ENCODE measurements at places on chromosomes 2 and 18. TPM values are rescaled to one million over a fixed set of nuclear protein-coding genes. Genes with fewer than 3 reads are reported as not detected.

- no peaks in the 10 kb centered on the region for H3K36me3 ChIP-seq
- peaks cover 9% of the 10 kb centered on the region for H3K27me3 ChIP-seq
- H3K4me1 ChIP-seq = no peaks in the 10 kb centered on the region
- DNase-seq = no peak
- H3K27ac ChIP-seq = no peak overlapping the region
Observed at GRCh38 chr2:236959876-236960275, 125.8 kb upstream of the COPS8 start.

DNA sequence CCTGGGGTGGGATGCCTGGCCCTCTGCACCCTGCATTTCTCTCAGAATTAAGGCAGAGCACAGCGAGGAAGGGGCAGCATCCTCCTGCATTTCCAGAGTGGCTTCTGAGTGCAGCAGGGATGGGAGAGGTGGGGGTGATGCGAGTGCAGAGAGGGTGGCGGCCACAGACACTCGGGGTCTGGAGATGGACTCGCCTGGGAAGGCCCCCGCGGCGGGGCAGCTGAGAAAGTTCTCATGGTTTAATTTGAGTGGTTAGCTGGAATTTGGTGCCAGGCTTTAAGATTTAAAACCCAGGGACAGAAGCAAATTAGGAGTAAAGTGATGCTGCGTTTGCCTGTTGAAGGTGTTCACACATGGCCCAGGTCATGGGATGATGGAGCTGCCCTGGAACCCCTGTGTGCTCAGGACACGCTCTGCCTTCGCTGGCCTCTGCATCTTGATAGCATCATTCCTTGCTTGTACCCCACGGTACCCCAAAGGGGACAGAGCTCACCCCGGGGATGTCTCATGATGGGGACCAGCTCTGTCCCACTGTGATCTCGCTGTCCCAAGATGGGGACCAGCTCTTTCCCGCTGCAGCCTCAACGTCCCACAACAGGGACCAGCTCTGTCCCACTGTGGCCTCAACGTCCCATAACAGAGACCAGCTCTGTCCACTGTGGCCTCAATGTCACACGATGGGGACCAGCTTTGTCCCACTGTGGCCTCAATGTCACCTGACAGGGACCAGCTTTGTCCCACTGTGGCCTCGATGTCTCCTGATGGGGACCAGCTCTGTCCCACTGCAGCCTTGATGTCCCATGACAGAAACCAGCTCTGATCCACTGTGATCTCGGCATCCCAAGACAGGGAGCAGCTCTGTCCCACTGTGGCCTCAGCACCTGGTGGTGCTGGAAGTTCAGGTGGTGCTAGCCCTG, 27.5 kb downstream of the TMEM18 start:
- no peak overlapping the region for H3K4me3 ChIP-seq
- H3K4me1 ChIP-seq = no peaks in the 10 kb centered on the region
- no peak overlapping the region for H3K27ac ChIP-seq
- DNase-seq = no peak
- no peaks in the 10 kb centered on the region for H3K27me3 ChIP-seq
- no peaks in the 10 kb centered on the region for H3K36me3 ChIP-seq

DNA sequence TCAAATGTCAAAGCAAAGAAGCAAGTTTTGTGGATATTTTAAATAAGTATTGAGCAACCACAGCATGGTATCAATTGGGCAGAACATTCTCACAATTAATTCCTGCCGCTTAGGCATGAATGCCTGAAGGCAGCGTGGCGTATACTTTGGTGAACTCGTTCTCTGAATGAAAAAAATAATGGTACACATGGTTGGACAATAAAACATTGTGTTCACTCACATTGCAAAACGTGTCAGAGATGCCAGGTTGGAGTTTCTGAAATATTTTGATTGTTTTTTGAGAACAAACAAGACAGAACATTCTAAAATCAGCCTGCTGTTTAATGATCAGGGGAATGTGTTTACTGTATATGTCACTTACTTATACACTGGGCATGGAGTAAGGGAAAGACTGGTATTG, 254.2 kb downstream of the CDH2 start:
- H3K27ac ChIP-seq = no peak overlapping the region
- H3K4me1 ChIP-seq = no peaks in the 10 kb centered on the region
- no peaks in the 10 kb centered on the region for H3K36me3 ChIP-seq
- no peak for DNase-seq
- no peaks in the 10 kb centered on the region for H3K27me3 ChIP-seq
- H3K4me3 ChIP-seq = no peak overlapping the region

DNA sequence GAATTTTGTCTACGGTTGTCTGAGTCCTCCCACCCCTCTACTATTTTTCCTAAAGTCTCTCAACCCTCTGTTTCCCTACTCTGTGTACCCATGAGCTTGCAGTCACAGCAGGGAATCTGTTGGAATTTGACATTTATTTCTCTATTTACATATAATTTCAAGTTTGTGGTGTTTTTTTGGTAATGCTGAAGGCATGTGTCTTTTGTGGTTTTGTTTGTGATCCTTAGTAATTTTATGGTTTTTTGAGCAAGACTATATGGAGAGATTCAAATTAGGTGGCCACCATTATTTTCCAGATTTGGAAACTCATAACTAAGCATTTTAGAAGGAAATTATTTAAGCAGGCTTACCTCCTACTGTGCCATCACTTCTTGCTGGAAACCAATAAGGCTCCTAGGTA, 27.2 kb upstream of the FBLN7 start:
- H3K36me3 ChIP-seq = peaks cover 83% of the 10 kb centered on the region
- no peak for DNase-seq
- H3K4me3 ChIP-seq = no peak overlapping the region
- H3K27me3 ChIP-seq = no peaks in the 10 kb centered on the region
- no peaks in the 10 kb centered on the region for H3K4me1 ChIP-seq
- H3K27ac ChIP-seq = no peak overlapping the region

DNA sequence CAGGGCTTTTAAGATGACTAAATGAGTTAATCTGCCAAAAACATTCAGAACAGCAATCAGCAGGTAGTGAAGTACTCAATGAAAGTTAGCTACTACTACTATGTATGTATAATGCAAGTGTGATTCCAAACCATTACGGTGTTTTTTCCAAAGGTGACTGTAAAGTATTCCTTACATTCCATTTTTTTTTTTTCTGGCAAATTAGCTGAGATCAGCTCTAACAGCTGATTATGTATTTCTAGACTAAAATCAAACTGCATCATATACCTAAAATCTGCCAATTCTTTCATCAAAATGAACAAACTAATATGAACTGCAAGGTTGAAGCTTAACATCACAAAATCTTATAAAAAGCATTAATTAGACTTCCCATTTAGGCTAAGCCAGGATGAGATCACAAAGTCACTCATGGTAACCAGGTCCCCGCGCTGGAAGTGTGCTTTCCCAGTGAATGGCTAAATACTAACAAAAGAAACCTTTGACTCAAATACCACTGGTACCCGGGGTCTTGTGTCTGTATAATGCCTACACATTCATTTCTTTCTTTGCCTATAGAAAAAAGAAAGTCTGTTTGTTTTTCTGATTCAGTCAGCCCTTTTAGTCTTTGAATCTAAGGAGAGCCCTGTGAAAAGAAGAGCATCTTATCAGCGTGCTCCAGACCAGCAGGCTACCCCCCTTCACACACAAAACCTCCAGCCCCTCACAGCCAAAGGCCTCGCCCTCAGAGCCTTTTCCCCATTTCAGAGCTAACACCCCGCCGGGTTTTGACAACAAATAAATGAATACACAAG, 88.3 kb downstream of the RBMS1 start:
- no peak for DNase-seq
- H3K27ac ChIP-seq = peak overlapping the region; percentile 99
- H3K27me3 ChIP-seq = no peaks in the 10 kb centered on the region
- H3K4me3 ChIP-seq = peak overlapping the region; percentile 96
- no peaks in the 10 kb centered on the region for H3K36me3 ChIP-seq
- H3K4me1 ChIP-seq = peaks cover 83% of the 10 kb centered on the region

DNA sequence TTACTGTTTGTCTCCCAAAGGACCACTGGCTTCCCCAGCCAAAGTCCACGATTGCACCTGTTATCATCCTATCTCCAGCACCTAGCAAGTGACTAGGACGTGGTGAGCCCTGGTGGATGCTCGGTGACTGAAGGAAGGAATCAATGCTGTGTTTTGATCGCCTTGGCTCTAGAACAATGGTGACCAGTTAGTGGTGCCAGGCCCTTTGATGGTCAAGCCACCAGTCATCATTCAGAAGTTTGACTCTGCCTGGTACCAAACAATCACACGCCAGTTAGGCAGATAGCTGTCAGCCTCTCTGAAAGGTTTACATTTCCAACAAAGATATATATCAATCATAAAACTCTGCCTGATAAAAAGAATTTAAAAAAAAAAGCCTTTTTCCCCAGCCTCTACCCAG, 244.1 kb downstream of the SH3BP4 start:
- H3K4me3 ChIP-seq = no peak overlapping the region
- DNase-seq = no peak
- H3K36me3 ChIP-seq = no peaks in the 10 kb centered on the region
- H3K27ac ChIP-seq = no peak overlapping the region

NEUROD1 gene
- not detected for total RNA-seq

DNA sequence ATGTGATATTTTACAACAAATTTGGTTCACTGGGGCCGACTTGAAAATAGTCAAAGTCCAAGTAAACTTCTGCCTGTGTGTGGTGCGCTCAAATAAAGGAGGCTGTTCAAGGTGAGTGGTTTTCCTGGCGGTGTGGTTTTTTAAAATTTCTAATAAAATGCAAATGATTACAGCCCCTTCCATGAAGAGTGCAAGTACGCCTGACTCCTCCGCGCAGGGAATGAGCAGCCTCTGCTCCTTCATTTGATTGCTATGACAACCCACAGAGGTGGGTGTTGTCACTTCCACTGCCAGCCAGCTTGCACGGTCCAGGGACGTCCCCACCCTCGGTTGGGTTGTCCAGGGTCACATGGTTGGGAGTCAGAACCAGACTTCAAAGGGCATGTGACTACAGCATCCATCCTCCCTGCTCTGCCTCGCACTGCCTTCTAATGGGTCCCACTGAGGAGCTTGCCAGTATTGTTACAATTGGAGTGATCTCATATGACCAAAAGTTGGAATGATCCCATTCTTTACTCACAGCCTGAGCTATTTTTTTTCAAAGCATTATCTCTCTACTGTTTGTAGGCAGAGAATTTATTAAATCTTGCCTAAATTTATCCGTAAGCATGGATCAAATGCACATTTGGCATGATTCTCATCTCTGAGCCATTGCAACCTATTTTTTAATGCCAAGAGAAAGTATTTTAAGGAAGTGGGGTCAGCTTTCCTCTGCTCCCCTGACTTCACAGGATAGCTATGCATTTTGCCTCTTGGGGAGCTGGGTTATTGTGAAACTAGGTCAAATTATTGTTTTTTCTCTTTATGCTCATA, 121.3 kb downstream of the AGAP1 start:
- no peak overlapping the region for H3K4me3 ChIP-seq
- H3K27me3 ChIP-seq = no peaks in the 10 kb centered on the region
- H3K4me1 ChIP-seq = peaks cover 25% of the 10 kb centered on the region
- H3K27ac ChIP-seq = peak overlapping the region; percentile 8

- H3K4me1 ChIP-seq = peaks cover 33% of the 10 kb centered on the region
- peak; percentile 86 for DNase-seq
- H3K4me3 ChIP-seq = no peak overlapping the region
- peak overlapping the region; percentile 95 for H3K27ac ChIP-seq
- peaks cover 9% of the 10 kb centered on the region for H3K36me3 ChIP-seq
Observed at GRCh38 chr2:98507891-98508708, 63.4 kb downstream of the INPP4A start.

SNORC gene
- 1.1 TPM for total RNA-seq

REG3A gene
- total RNA-seq = not detected

- no peaks in the 10 kb centered on the region for H3K27me3 ChIP-seq
- no peak overlapping the region for H3K27ac ChIP-seq
- no peaks in the 10 kb centered on the region for H3K4me1 ChIP-seq
Observed at GRCh38 chr2:164388511-164388910, 232.8 kb downstream of the GRB14 start.

DNA sequence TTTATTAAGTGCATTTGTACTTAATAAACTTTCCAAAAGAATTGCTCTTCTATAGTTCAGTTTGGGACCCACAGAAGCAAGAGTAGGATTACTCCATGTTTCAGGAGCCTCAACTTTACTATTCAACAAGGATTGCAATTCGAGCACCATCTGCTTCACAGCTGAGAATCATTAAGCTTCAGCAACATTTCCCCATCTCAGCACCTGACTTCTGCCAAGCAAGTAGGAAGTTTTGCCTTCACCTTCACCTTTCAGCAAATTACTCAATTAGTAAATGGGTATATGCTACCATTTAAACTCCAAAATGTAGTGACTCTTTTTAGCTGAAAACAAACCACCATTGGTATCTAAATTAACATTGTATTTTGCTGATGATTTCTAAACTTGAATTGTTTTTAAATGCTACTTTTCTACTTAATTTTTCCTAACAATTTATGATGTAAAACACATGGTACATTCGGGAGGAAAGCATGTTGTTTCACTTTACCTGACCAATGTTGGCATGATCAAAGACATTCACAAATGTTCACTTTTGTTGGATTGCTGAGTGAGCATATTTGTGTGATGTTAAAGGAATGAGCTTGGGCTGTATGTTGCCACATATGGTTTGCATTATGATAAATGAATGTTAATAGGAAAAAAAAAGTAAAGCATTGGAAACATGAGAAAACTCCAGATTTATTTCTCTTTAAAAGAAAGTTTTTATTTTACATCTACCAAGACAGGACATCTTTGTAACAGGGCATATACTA, 159.2 kb downstream of the GULP1 start:
- no peaks in the 10 kb centered on the region for H3K27me3 ChIP-seq
- H3K4me3 ChIP-seq = no peak overlapping the region
- H3K27ac ChIP-seq = no peak overlapping the region

SCN3A gene
- total RNA-seq = 5.2 TPM

REG3G gene
- not detected for total RNA-seq

GRCh38 chr2:2698182-2699120, 367.4 kb upstream of the MYT1L start:
- H3K27me3 ChIP-seq = peaks cover 29% of the 10 kb centered on the region
- no peak for DNase-seq
- H3K27ac ChIP-seq = no peak overlapping the region
- no peaks in the 10 kb centered on the region for H3K4me1 ChIP-seq

SP5 gene
- not detected for total RNA-seq

DNA sequence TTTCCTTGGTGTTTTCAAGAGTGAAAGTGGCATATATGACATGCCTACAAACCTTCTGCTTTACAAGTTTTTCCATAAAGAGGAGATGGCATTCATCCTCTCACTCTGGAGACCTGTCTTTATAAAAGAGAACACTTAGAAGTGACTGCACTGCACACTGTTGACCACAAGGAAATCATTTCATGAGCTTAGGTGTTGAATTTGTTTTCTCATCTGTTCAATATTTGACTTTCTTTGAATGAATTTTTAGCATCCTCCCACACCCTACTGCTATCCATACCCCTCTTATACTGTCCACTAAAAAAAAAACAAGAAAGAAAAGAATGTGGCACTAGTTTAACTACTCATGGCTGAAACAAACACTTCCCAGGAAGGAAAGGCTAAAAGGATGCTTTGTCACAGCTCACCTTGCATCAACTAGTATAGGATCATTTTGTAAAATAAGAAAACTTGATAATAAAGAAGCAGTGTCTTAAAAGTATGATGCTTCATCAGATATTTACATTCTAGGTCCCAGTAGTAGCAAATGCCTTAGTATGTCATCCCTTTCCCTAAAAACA, 83.0 kb downstream of the ACVR1 start:
- no peak overlapping the region for H3K27ac ChIP-seq
- peaks cover 9% of the 10 kb centered on the region for H3K36me3 ChIP-seq
- no peaks in the 10 kb centered on the region for H3K27me3 ChIP-seq
- no peaks in the 10 kb centered on the region for H3K4me1 ChIP-seq

CRYBA2 gene
- total RNA-seq = not detected

Measured in spleen (tissue), 13 donors.